Myocyte (in vitro differentiated cells): ENCODE measurements at places on chromosomes 4 and X. TPM values are rescaled to one million over a fixed set of nuclear protein-coding genes. Genes with fewer than 3 reads are reported as not detected.

DNA sequence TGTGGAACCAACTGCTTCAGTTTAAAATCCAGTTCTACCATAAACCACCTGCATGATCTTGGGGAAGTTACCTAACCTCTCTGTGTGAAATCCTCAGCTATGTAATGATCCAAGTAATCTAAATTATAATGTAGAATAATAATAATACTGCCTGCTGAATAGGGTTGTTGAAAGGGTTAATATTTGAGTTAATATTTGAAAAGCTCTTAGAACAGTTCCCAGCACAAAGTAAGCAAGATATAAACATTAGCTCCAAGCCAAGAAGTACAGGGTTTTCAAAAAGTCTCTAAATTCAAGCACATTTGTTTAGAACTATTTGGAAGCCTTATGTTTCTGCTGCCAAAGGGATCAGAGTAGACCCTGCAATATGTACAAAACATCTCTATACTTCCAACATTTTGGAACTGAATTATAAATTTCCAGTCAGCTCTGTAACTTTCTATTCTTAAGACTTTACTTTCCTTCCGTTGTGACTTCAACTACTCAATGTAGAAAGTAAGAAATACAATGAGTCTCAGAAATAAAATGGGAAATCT lies 76.7 kb upstream of the FAM9C start:
- DNase-seq = no peak

DNA sequence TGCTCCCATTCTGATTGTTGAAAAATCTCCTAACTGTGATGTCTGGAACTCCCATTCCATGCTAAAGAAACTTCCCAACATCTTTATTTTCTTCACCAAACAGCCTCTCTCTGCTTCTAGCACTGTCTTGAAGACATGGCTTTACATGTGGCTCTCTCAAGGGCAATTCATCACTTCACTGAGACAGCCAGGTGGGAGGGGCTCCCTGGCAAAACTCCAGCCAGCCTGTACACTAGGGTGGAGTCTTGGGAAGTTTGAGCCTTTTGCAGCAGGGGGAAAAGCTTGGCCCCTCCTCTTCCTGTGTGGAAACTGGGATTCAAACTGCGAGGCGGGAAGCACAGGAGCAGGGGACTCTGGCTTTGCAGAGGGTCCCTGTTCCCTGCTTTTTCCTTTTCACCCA lies 130.5 kb upstream of the TTC29 start:
- no peak for DNase-seq

- no peak for DNase-seq
These were observed 39.2 kb upstream of the USP9X start for GRCh38 chrX:41045960-41046567.

DNA sequence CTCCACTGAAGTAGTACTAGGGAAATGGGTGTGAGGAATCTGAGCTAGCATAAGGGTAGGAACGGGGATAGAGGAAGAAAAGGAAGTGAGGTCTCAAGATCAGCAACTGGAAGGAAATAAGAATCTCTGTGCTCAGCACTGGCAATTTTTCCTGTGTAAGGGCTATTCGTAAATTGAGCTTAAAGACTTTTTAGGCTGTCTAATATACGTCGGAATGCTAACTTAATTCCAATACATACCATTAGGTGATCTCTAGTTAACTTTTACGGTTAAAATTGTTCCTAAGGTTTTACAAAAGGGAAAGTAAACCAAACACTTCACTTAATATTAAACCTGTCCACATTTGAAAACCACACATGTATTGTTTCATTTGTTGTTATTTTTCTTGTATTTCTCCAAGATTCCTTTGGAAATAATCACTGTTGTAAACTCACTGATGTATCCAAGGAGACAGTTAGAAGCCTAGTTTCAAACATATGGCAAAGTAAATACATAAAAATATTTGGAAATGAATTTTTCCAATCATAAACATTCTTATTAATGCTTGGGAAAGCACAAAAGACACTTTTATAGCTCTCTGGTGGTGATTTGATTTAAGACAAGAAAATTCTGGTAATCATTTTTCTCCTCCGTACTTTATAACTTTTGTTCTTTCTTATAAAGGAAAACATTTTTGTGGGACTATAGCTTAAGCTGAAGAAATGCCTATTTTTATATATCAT lies 28.1 kb upstream of the HPGDS start:
- DNase-seq = no peak

DNA sequence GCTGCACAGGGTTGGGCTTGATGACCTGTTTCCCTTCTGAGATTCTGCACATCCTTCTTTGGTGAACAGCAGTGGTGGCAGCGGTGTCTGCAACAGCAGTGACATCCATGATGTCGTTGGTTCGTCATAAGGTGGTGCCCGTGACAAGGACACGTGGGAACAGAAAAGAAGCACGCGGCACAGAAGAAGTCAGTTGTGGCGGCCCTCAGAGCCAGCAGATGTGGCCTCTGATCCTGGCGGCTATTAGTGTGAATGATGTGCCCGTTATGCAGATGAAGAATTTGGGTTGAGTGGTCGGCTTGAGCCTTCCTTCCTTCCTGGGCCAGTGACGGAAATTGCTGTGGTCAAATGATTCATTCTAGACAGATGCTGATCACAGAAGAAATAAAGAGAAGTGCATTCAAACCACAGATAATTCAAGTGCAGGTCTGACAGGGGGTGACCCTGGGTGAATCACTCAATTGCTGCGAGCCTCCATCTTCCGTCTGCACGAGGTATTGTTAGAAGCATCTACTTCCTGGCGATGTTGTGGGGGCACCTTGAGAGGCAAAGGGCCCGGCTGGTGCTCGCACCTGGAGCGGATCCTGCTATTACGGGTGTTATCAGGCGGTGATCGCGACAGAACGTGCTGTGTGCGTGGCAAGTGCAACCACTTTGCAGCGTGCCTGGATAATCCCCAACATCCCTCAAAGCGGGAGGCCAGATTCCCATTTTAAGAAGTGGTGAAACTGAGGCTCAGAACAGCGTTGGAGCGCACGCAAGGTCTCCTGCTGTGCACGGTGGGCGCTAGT lies 215.2 kb upstream of the PSAPL1 start:
- peak; percentile 95 for DNase-seq

DNA sequence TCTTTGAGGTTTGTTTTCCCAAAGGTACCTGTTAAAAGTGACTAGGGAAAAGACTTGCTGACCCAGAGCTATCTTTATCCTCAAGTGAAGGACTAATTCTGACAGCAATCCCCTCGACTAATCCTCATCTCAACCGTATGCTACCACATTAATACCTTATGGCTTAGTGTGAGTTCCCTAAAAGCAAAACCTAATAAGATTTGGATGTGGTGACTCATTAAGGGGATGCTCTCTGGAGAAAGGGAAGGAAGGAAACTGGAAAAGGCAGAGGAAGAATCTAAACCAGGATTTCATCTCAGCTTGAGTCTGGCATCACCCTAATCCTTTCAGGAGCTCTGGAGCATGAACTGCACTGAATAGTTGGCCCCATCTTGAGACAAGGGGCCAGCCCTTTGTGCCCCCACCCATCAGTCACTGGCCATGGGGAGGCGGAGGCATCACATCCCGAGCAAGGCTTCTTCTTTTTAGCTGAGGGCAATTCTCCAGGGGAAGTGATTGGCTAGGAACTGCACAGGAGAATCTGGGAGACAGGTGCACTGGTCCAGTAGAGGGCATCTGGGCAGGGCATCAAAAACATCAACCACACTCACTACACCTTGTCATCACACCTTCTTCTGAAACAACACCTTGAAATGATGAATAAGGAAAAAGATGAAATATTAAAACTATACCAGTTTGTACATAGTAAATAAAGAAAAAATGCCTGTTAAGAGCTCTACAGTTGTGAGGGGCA lies 6.9 kb upstream of the BBS7 start:
- DNase-seq = no peak

GRCh38 chrX:136519069-136519468 lies 12.9 kb upstream of the VGLL1 start:
- DNase-seq = no peak

GRCh38 chr4:140680686-140681085 lies 75.5 kb downstream of the TBC1D9 start:
- no peak for DNase-seq

GRCh38 chr4:100082852-100083251 lies 107.4 kb downstream of the DDIT4L start:
- DNase-seq = no peak

DNA sequence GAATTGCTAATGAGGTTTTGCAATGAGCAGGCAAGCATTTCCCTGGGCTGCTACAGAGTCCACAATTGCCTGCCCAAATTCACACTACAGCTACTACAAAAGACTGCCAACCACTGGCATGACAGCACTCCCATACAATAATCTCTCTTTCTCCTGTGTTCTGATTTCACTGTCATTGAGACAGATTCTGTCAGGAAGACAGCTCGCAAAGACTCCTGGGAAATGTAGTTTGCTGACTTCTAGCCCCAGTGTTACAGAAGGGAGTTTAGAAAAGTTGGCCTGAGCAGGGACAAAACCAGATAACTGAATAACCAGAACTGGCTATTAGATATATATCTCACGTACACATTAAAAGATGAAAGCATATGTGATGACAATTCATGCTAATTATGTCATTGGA lies 1231.3 kb upstream of the PRKX start:
- no peak for DNase-seq

DNA sequence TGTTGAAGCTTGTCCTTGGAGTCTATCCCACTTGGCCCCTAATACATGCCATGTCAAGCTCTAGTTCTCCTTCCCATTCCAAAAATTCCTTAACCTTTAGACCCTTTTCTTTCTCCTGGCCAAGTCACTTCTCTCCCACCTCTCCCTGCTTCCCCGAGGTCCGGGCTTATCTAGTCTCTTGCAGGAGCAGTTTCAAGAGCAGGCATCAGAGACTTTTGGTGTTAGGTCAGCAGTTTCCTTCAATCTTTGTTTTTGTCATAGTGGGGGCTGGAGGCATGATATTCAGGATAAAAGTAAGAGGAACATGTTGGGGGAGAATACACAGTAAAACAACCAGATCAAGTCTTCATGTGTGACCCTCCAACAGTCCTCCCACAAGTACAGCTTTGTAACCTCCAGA lies 11.5 kb upstream of the IDS start:
- no peak for DNase-seq

GRCh38 chr4:4901877-4902276 lies 42.4 kb downstream of the MSX1 start:
- no peak for DNase-seq

DNA sequence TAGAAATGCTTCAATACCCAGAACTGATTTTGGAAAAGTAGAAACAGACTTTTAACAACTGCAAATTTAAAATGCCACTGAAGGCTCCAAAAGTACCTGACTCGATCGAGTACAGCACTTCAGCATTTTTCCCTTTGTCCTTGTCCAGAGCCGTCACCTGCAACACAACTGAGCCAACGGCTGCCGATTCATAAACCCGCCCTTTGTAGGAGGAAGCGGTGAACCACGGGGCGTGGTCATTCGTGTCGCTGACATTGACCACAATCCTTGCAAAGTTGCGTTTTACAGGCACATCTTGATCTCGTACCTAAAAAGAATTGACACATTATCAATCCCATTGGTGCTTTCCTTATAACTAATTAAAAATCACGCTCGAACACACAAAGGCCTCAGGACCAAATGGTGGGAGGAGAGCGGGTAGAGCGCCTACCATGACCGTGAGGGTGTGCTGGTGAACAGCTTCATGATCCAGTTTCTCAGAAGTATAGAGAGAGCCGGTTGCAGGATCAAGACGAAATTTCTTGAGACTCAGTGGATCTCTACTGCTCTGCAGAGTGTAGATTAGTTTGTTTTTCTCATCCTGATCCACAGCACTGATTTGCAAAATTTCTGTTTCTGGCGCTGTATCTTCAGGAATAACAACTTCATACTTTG lies 72.8 kb upstream of the MTNR1A start:
- DNase-seq = no peak

DNA sequence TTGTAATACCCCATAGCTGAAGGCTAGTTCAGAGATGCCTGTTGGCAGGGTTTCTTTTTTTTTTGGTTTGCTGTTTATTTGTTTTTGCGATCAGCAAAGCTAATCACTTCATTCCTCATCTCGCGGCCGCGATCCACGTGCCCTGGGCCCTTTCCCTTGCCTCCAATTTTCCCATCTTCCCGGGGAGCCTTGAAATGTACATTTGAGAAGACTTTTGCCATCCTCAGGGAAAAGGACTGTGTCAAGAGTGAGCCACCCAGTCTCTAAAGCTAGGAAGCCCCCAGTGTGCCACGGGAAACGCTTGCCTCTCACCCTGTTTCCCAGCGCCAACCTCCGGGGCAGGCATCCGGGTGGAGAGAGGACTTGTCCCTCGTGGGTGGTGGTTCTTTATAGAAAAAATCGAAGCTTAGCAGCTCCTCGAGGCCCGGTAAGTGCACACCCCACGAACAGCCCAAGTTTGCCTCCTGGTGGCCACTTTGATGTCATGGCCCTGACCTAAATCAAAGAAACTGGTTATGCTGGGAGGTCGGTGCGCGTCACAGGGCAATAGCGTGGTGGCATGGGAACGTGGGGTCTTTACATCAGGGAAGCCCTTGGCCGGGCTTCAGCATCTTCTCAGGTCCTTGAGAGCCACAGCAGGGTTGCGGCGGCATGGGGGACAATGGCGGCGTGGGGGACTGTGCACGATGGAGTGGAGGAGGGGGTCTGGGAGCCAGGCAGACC lies 42.0 kb downstream of the MAP7D3 start:
- DNase-seq = peak; percentile 36

DNA sequence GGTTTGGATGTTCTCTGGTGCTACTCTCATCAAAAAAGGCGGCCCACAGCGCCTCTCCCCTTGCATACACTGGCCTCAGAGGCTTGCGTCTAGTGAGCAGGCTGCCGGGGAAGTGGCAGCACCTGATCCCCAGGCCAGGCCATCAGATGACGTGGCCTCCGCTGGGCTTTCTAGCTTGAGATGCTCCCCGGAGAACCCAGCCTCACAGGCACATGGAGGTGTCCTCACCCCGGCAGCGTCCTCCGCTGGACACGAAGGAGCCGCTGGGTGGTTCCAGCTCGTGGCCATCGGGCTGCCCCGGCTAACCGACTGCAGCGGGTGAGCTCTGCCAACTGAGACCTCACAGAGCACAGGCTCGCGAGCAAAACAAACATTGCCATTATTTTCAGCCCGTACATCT lies 12.8 kb downstream of the IRAK1 start:
- no peak for DNase-seq

DNA sequence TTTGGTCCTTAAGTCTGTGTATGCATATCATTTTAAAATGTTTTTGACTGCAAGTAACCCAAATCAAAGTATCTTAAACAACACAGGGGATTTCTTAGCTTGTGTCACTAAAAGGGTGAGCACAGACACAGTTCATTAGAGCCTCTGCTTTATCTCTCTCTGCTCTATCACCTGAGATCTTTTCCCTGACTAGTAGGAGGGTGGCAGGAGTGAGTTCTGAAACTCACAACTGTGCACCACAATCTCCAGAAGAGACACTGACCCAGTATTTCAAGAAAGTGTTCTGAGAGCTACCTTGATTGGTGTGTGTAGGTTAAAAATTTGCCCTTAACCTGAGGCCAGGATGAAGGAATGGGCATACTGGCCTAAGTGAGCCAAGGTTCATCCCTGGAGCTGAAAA lies 24.8 kb downstream of the CCSER1 start:
- no peak for DNase-seq

Gene RTL5
- total RNA-seq = 1.1 and 1.7 TPM in 2 replicates

Gene KCND1
- total RNA-seq = 0.10 and 0.21 TPM in 2 replicates

Gene TCP11X1
- not detected in 2 replicates for total RNA-seq

Gene IL2
- total RNA-seq = not detected in 2 replicates

Gene RAI2
- 0.35 and 0.42 TPM in 2 replicates for total RNA-seq

Gene CT45A3
- not detected in 2 replicates for total RNA-seq

Gene GPR34
- total RNA-seq = 0.21 TPM in 1 of 2 replicates, not detected in the other
